ENCODE measurements at places on chromosomes 7 and 10. TPM values are rescaled to one million over a fixed set of nuclear protein-coding genes. Genes with fewer than 3 reads are reported as not detected.

Gene ITIH5
- total RNA-seq = 0.14 TPM

Gene ZNF736
- 0.02 TPM for total RNA-seq

Gene GPER1
- total RNA-seq = 1.4 TPM

Gene ARHGEF5
- total RNA-seq = 2.9 TPM

Gene ACHE
- 2.6 TPM for total RNA-seq

Gene CLDN4
- total RNA-seq = 5.8 TPM

Gene LRGUK
- 0.48 TPM for total RNA-seq

Gene SHLD2
- total RNA-seq = 26.2 TPM

Gene ACTR3C
- total RNA-seq = 0.02 TPM

Gene ZFAND4
- 5.0 TPM for total RNA-seq

Gene TBRG4
- 87.5 TPM for total RNA-seq

Gene AGR2
- 120 TPM for total RNA-seq

Gene CNPY1
- total RNA-seq = not detected

Gene GDF10
- total RNA-seq = 0.13 TPM

Gene IFIT5
- total RNA-seq = 12.2 TPM
